ENCODE measurements at places on chromosomes 4 and X.
A peak's percentile ranks its signal among the peaks of the same experiment; 100 is the strongest.

DNA sequence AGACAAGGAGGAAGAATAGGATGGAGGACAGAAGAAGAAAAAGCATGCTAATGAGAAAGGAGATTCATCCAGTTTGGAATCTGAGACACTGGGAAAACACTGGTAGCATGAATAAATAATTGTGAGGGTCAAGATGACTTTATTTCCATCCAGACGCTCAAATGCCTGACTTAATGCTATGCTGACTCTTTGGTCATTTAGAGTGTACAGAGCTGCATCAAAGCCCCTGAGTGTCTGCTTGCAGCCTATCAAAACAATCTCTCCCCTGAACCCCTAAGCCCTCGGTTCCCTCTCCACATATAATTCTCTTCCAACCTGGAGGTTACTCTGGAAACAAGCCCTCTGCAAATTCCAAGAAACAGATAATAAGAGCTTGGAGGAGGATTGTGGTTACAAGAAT lies 208.8 kb downstream of the MAGEB17 start:
- DNase-seq = no peak

DNA sequence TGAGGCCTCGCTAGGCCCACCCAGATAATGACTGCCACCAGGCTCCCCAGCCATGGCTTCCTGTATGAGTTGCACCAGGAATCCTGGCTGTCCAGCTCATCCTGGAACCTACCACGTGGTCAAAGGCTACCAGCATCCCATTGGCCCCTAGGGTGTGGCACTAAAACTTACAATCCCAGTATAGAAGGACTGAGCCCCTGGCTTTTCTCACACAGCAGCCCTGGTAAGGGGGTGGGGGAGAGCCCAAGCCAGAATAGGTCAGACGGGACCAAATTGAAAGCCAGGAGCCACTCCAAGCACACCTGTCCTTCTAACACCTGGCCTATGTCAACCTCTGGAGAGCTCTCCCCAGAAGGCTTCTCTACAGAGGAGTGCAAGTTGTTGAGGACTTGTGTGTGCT lies 269.3 kb upstream of the AGTR2 start:
- no peak for DNase-seq

DNA sequence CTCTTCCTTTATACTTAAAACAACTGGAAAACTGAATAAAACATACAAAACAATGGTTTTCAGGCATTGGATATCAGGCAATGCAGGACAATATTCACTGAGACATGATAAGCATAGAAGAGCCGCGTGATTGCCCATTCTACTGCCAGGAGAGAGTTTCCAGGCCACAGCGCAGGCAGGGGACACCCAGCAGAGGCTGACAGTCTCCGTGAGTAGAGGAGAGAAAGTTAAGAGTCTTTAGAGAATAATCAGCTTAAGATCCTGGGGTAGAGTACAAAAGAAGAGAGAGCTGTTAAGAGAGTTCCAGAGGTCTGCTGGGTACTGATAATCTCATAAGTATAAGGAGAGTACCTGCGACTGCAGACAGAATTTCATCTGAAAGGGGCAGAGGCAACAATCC lies 18.4 kb upstream of the FRAS1 start:
- no peak for DNase-seq

GRCh38 chr4:92304606-92305005 lies 840 bp downstream of the GRID2 start:
- no peak for DNase-seq

GRCh38 chr4:74631338-74631737 lies 163.0 kb downstream of the BTC start:
- DNase-seq = no peak

- DNase-seq = no peak
Measured at GRCh38 chr4:96955226-96955625, 1115.3 kb downstream of the PDHA2 start.

GRCh38 chr4:41976775-41977516 lies 4.6 kb upstream of the DCAF4L1 start:
- DNase-seq = no peak

DNA sequence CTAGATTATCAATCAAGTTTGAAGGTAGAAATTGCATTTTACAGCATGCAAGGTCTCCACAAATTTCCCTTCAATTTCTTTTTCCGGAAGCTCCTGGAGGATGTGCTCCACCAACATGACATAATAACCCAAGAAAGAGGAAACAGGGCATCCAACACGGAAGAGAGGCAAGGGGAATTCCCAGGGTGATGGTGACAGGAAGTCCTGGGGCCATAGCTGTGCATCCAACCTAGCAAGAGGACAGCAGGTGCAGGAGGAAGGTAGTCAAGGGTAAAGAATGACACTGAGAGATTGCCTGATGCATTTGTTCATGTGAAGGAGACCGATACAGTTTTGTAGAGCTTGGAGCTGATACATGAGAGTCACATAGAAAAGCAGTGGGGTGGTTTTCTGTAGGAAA lies 115.7 kb upstream of the LSM6 start:
- no peak for DNase-seq

DNA sequence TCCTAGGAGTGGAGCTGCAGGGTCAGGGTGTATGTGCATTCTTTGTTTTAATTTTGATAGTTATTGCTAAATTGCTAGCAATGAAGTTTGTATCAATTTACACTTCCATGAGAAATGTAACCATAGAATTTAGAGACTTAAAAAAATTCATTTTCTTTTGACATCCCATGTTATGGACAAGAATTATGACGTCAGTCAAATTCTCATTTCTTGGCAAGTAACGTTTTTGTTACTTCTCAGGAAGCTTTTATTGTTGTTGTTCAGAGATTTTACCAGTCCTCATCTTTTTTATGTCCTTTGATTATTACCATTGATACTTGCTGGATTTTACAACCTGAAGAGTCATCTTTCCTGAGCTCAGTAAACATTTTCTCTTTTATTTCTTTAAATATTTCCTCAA lies 417.5 kb upstream of the ARX start:
- no peak for DNase-seq

GRCh38 chr4:82797405-82798111 lies 1.0 kb downstream of the SCD5 start:
- DNase-seq = no peak

GRCh38 chrX:74408304-74408703 lies 13.0 kb upstream of the SLC16A2 start:
- DNase-seq = no peak

- DNase-seq = no peak
Measured at GRCh38 chr4:168453146-168453545, 27.1 kb downstream of the DDX60L start.

- DNase-seq = no peak
Measured at GRCh38 chr4:41540687-41541086, 2.7 kb downstream of the LIMCH1 start.

DNA sequence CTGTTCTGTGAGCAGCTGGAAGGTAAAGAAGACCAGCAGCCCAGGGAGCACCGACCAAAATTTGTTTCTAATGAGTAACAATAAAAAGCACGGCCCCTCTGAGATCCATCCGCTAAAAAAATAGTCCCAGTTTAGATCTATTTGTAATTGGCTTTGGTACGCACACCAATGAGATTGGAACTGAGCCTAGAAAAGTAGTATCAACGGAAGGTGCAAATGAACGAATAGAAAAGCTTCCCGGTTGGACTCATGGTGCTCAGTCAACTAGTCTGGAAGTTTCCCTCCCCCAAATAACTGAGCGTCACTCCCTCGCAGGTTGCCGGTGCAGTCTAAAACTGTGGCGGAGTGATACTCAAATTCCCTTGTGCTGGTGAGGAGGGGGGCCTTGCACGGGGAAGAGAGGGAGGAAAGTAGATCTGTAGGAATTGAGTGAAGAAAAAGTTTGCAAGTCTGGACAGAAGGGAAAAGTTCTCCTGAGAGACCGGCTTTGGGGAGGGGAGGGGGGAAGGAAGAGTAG lies at the start of gene COL4A5:
Gene COL4A5, plus strand, starts transcription at position 413 of the 517 bp plus-strand sequence. CDS start 288 bp downstream, outside the sequence.
- peak; percentile 44 for DNase-seq

DNA sequence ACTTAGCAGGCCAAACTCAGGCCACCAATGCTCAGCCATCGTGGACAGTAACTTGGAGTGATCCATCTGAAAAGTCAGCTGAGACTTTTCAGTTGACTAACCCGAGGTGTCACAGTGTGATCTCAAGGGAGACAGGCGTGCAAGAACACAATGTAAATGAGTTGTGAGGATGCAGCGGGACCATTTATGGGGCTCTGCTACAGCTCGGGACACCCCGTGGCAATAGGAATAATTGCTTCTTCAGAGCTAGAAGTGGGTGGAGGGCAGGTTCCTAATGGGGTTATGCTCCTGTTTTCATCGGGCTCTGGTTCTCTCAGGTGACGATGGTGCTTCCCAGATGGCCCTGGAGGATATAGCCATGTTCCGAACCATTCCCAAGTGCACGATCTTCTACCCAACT lies 27.3 kb downstream of the TKTL1 start:
- DNase-seq = no peak

- no peak for DNase-seq
Measured at GRCh38 chrX:23664496-23664895, 2.8 kb upstream of the PRDX4 start.

- DNase-seq = no peak
Measured at GRCh38 chrX:29431895-29432294, 783.5 kb upstream of the MAGEB2 start.

GRCh38 chrX:68203646-68204045 lies 229.6 kb downstream of the OPHN1 start:
- DNase-seq = no peak

DNA sequence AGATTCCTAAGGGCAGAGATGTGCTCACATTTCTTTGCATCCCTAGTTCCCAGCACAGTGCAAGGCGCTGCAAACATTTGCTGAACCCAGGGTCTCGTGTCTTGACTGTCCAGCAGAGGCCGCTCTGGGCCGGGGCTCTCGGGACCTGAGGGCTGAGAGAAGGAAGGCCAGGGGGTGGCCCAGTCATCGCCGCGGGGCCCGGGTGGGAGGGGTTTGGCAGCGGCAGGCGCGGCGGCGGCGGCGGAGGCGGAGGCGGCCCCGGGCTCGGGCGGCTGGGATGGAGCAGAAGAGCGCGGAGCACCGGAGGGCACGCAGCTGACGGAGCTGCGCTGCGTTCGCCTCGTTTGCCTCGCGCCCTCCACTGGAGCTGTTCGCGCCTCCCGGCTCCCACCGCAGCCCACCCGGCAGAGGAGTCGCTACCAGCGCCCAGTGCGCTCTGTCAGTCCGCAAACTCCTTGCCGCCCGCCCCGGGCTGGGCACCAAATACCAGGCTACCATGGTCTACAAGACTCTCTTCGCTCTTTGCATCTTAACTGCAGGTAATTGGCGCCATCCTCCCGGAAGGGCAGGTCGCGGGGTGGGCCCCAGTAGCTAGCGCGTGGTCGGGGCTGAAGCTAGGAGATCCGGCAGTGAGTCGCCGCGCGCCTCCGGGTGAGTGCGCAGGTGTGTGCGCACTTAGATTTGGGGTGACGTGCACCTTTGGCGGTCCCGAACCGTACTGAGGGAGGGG lies at the start of gene PARM1:
Gene PARM1, plus strand, starts transcription at position 285 of the 730 bp plus-strand sequence. Its CDS starts 212 bp downstream, at position 497.
- no peak for DNase-seq

DNA sequence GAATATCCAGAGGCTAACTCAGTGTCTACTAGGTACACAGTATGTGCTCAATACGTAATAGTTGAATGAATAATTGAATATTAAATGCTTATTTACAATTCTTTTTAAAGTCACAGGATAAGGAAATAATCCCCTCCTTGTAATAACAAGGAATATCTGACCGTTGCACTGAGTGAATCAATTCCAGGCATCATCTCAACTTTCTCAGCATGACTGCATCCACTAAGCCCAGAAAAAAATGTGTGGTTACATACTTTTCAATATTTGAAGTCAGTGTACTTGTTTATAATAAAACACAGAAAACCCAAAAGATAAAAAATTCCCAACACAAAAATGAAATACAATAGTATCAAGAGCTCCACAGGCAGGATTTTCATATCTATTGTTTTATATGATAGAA lies 105.4 kb downstream of the TMEM144 start:
- no peak for DNase-seq

GRCh38 chrX:130974323-130974722 lies 71.3 kb upstream of the ENOX2 start:
- no peak for DNase-seq

GRCh38 chr4:108731006-108731405 lies 31.8 kb downstream of the ETNPPL start:
- DNase-seq = no peak

DNA sequence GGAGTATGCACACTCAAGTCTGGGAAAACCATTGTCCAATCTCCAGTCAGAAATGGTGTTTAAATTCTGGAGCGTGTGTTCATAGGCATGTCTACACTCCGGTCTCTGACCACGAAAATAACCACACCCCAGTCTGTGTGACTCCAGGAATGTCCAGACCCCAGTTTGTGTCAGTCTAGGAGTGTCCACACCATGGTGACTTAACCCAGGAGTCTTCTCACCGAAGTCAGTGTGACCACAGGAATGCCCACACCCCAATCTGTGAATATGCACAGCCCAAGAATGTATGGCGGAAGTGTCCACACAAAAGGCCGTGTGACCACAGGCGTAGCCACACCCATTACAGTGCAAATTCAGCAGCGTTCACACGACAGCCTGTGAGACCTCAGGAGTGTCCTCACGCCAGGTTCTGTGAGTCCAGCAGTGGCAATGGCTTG lies 11.4 kb downstream of the FTSJ1 start:
- DNase-seq = peak; percentile 28

- no peak for DNase-seq
Measured at GRCh38 chr4:72338060-72338459, 231.0 kb downstream of the ADAMTS3 start.

- no peak for DNase-seq
Measured at GRCh38 chr4:116688536-116688935, 396.8 kb downstream of the TRAM1L1 start.

DNA sequence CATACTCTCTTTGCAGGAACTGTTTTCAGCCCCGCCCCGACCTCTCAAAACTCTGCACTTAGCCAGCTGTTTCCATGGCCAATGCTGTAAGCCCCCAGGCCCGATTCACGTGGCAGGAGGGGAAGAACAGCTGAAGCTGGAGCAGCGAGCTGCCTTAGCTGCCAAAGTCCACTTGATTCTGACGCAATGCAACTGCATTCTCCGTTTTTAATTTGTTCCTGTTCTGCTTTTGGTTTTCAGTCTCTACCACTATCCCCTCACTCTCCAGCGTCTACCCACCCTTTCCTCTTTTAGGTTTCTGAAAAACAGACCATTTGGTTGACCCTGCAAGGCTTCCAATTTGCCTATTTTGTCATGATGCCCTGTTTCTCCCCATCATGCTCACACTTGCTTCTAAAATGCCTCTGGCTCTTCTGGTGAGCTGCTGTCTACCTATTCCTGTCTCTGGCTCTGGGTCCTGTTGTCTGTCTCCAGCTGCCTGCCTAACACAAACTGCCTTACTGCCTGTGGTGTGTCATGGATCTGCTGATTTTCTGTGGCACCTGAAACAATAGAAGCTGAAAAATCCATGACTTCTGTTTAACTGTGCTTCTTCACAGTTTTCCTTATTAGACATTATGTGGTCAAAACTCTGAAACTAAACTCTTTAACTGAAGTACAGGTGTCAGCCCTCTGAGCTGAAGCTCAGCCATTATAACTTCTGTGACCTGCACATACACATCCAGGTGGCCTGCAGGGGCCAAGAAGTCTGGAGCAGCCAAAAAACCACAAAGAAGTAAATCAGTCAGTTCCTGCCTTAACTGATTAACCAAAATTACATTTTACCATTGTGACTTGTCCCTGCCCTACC lies 160.5 kb upstream of the AGTR2 start:
- DNase-seq = no peak

GRCh38 chr4:3442959-3443749 lies 1.4 kb downstream of the HGFAC start:
- peak; percentile 70 for DNase-seq
